ENCODE measurements at places on chromosomes 2 and 18.

DNA sequence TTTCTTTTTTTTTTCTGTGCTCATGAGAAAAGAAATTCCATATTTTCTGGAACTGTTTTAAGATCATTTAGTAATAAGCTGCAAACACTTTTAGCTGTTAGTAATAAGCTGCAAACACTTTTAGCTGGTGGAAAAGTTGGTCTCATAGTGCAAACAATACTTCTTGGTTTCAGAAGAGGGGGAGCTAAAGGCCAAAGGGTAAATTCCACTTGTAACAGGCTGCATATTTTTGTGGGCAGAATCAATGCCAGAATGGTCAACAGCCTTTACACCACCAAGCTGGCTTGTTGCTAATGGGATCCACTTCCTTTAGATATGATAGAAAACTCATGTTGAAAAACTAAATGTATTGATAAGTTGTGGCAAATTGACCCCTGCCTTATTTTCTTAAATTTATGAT is 356.8 kb downstream of the NR4A2 start:
- no peak for DNase-seq

- DNase-seq = no peak
These were observed 31.3 kb upstream of the EVA1A start for GRCh38 chr2:75592030-75592429.

DNA sequence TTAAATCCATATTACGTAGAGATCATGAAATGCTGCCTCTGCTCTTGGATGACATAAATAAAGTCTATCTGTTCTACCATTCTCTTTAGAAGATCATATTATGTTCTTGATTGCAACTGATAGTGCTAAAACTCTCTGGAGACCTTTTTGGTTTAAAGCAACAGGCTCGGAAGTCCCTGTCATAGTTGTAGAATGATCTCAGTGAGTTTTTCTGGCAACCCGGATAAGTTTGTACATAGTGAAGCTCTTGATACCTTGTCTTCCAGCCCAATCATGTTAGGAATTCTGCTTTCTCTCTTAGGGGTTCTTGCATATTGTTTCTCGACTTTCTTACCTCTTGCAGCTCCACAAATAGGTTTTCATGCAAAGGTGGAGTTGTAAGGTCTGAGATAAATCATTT is 156.1 kb downstream of the TTC27 start:
- no peak for DNase-seq

DNA sequence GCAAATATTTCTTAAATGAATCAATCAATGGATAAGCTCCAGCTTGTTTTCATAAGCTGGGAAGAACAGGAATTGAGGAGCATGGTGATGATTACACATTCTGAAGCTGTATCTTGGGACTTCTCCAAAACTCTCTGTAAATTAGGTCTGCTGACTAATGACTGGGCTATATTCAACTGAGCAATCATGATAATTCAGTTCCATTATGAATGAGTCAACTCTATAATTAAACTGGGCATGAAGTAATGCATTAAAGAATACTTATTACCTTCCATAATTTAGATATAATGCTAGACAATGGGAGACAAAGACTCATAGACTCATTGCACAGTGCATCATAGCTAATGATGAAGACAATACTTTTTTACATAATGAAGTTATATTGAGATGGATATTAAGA is 207.4 kb downstream of the CBLN2 start:
- no peak for DNase-seq

GRCh38 chr2:239355139-239355538 is 45.7 kb downstream of the HDAC4 start:
- no peak for DNase-seq

GRCh38 chr2:91477731-91478672 is 2786.5 kb downstream of the RPIA start:
- no peak for DNase-seq
